ENCODE measurements at places on chromosomes 5 and 9.

DNA sequence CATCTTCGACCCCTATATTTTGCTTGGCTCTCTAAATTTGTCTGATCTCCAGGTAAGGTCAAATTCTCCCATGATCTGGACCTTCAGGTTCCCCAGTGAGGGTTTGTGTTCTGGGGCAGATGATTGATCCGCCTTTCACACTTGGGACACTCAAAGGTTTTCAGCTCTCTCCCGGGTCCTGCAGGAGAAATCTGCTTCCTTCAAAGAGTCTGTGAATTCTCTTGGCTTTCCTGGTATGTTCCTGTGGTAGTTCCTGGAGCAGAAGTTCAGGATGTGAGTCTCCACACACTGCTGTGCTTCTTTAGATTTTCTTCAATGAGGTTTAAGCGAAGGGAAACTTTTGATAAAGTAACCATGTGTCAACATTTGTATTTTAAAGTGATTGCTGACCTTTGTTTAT is 318.0 kb downstream of the TAF11L14 start:
- no peak for DNase-seq

DNA sequence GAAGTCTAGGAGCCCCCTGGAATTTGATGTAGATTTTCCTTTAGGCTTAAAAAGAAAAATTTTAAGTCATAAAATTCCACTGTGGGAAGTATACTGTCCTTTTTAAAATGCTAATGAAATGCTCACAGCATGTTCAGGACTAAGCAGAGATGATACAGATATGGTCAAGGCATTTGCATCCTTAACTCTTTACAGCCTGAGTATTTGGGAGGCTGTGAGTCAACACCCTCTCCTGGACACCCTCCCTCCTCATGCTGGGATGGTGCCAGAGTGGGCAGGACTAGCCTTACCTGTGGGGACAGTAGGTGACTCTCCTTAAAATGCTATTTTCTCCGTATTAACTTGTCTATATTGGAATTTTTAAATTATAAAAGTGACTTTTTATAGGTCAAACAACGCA is 197.4 kb upstream of the ELL2 start:
- no peak for DNase-seq

DNA sequence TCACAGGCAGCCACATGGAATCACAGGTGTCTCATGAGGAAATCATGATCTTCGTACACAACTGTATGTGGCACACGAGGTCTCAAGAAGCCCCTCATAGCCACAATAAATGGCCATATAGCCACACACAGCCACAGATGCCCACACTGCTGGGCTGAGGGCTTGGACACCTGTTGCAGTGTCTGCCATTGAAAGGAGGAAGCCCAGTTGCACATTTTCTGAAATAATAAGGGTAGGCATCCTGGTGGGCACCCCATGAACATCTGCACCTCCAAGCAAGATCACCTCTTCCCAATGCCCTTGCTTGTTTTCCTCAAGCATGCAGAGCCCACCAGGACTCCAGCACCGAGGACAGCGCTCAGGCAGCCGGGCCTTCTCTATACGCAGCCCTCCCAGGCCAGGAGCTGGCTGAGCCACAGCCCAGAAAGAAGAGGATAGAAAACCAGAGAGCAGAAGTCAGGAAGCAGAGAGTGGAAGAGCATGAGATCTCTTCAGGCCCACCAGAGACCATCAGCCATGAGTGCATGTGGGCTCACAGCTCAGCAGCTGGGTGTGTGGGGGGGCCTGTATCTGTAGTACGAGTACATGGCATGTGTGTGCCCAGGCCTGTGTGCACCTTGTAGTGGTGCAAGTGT is 1.0 kb upstream of the ACSL6 start:
- peak; percentile 39 for DNase-seq

DNA sequence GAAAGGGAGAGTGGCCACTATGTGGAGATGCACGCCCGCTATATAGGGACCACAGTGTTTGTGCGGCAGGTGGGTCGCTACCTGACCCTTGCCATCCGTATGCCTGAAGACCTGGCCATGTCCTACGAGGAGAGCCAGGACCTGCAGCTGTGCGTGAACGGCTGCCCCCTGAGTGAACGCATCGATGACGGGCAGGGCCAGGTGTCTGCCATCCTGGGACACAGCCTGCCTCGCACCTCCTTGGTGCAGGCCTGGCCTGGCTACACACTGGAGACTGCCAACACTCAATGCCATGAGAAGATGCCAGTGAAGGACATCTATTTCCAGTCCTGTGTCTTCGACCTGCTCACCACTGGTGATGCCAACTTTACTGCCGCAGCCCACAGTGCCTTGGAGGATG is 19.8 kb downstream of the RGMB start:
- no peak for DNase-seq

GRCh38 chr9:38016375-38017135 is 52.5 kb downstream of the SHB start:
- DNase-seq, result no peak

GRCh38 chr5:132714456-132715307 is 22.7 kb downstream of the KIF3A start:
- no peak for DNase-seq
